CD8-positive, alpha-beta memory T cell (primary cell): ENCODE measurements at places on chromosomes 2 and 18. TPM values are rescaled to one million over a fixed set of nuclear protein-coding genes. Genes with fewer than 3 reads are reported as not detected.

Gene FN1
- total RNA-seq: 0.31 TPM

DNA sequence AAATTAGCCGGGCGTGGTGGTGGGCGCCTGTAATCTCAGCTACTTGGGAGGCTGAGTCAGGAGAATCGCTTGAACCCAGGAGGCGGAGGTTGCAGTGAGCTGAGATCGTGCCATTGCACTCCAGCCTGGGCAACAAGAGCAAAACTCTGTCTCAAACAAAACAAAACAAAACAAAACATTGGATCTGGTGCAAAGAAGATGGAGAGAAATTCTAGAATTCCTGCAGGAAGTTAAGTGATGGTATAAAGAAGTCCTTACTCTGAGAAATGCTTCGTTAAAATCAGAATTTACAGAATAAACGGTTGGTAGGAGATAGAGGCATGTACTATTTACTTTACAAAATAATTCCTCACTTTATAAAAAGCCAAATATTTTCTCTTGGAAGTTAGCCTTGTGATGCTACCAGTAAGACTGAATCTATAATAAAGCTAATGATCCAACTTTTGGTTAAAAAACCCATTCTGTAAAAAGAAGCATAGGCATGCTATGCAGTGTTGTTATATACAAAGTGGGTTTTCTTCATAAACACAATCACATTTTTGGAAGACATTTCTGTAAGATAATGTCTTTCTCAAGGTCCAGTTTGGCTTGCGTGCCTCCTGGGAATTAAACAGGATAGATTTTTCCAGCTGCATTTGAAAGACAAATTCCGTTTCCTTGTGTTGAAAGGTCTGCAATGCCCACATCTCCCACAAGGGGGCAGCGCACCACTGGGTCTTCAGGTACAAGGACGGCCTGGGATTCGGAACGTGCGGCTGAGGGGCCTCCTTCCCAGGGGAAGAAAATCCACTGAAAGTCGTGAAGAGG lies 35.6 kb upstream of the PNO1 start:
- H3K27ac ChIP-seq: no peak overlapping the region
- H3K27me3 ChIP-seq: no peaks in the 10 kb centered on the region

GRCh38 chr2:159044804-159045286 lies 76.4 kb downstream of the TANC1 start:
- H3K4me3 ChIP-seq: no peak overlapping the region
- no peaks in the 10 kb centered on the region for H3K4me1 ChIP-seq
- no peak overlapping the region for H3K27ac ChIP-seq

GRCh38 chr2:197994751-197995150 lies 190.4 kb downstream of the PLCL1 start:
- H3K36me3 ChIP-seq: no peaks in the 10 kb centered on the region
- H3K27ac ChIP-seq: no peak overlapping the region
- peaks cover 22% of the 10 kb centered on the region for H3K4me1 ChIP-seq
- H3K4me3 ChIP-seq: no peak overlapping the region
- DNase-seq: no peak

DNA sequence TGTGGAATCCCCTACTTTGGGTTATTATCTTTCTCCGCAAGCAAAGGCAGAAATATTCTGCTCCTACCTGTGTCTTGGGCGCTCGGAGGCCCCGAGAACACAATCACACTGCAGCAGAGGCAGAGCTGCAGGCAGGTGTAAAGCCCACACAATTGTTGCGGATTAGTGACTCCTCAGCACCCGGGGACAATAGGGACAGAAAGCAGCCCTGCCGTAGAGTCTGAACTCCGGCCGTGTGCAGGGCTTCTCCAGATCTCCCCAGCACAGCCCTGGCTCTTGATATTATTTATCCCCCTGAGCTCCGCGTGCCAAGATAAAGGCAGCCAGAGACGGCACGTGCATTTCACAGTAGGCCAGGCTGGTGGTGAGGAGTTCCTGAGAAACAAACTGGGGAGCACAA lies 229.2 kb downstream of the EN1 start:
- H3K4me3 ChIP-seq: no peak overlapping the region
- H3K36me3 ChIP-seq: no peaks in the 10 kb centered on the region
- H3K4me1 ChIP-seq: no peaks in the 10 kb centered on the region
- H3K27me3 ChIP-seq: no peaks in the 10 kb centered on the region
- DNase-seq: no peak

DNA sequence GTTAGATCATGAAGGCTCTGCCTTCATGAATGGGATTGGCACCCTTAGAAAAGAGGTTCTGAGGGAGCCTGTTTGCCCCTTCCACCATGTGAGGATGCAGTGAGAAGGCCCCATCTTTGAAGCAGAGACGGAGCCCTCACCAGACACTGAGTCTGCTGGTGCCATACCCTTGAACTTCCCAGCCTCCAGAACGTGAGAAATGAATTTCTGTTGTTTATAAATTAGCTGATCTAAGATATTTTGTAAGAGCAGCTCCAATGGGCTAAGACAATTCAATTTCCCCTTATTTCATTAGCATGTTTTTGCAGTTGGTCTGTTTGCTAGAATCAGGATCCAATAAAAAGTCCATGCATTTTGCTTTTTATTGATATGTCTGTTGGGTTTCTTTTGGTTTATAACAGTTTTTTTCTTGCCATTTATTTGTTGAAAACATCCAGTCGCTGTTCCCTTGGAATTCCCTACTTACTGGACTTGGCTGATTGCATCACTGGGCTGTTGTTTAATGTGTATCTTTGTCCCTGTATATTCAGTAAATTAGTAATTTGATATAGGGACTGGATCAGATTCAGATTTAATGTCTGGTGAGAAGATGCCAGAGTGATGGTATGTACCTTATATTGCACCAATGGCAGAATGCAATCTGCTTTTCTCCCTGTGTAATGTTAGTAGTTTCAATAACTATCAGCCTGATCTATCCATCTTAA lies 24.0 kb upstream of the GREB1 start:
- H3K27me3 ChIP-seq: no peaks in the 10 kb centered on the region
- H3K4me1 ChIP-seq: no peaks in the 10 kb centered on the region
- no peak overlapping the region for H3K4me3 ChIP-seq
- H3K27ac ChIP-seq: no peak overlapping the region
- no peaks in the 10 kb centered on the region for H3K36me3 ChIP-seq

- no peaks in the 10 kb centered on the region for H3K27me3 ChIP-seq
- no peaks in the 10 kb centered on the region for H3K4me1 ChIP-seq
- no peak overlapping the region for H3K27ac ChIP-seq
- H3K4me3 ChIP-seq: no peak overlapping the region
Observed at GRCh38 chr18:57461652-57462269, 26.6 kb downstream of the ONECUT2 start.

GRCh38 chr2:33222309-33222708 lies 254.1 kb upstream of the RASGRP3 start:
- no peaks in the 10 kb centered on the region for H3K4me1 ChIP-seq
- no peaks in the 10 kb centered on the region for H3K27me3 ChIP-seq
- DNase-seq: no peak
- no peaks in the 10 kb centered on the region for H3K36me3 ChIP-seq
- no peak overlapping the region for H3K4me3 ChIP-seq

DNA sequence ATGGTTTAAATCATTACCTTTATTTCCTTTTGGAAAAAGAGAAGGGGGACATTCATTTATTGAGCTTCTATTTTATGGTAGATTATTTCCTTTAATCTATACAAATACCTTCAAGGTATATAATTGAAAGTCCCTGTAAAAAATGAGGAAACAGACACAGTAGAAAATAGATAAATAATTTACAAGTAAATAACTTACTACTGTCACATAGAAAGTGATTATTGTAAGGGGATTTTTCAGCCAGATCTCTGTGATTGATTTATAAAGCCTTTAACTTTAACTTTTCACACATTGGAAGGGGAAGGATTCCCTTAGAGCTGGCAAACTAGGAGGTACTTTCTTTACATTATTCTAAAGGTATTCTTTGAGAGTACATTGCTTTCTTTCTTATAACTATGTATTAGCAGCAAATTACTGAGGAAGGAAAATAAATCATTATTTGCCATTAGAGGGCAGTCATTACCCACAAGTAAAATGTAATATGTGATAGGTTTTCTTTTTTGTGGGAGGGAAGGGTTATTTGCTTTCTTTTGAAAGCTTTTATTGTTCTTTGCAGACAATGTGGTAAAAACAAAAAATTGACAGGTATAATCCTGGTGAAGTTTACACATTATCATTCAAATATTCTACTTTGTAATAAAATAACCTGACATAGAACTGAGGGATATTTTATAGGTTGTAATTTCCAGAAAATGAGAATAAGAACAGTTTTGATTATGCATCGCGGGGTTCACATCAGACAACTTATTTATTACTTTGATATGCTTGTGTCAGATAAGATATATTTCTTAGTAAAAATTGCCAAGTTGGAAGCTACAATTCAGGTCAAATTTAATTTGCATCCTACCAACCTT lies 24.8 kb upstream of the RPE start:
- no peak overlapping the region for H3K4me3 ChIP-seq
- H3K4me1 ChIP-seq: no peaks in the 10 kb centered on the region
- DNase-seq: no peak
- H3K36me3 ChIP-seq: no peaks in the 10 kb centered on the region
- H3K27me3 ChIP-seq: no peaks in the 10 kb centered on the region
- H3K27ac ChIP-seq: no peak overlapping the region

DNA sequence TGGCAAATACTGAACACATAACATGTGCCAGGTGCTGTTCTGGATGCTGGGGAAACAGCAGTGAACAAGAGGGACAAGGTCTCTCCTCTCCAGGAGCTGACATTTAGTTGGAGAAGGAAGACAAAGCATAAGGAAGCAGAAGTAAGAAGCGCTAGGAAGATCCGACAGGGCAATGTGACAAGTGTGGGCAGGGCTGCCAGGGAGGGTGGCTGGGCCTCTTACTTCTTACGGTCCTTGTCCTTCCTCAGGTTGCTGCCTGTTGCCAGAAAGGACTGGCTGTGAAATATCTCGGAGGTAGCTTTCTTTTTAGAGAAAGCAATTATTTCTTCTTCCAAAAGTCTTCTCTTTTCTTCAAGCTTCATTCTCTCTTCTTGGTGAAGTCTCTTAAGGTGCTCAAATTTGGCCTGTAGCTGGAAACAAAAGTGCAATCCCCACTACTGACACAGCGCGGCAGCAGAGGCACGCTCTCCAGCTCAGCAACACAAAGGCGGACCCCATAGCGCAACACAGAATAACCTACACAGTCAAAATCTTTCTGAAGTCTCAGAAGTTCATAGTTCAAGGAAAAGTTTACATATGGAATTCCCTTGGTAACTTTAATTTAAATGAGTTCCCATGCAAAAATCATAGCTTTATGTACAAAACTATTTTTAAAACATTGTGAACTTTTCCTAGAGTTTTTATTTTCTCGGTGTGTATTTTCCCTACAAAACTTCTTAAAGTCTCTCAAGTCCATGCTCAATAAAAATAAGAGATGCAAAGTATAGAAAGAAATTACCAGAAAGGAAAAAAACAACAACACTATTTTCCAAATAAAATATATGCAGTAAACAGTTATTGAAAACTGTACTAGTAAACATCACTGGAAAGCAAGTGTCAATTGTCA lies 67.7 kb downstream of the SEPTIN10 start:
- H3K4me3 ChIP-seq: no peak overlapping the region
- H3K27ac ChIP-seq: no peak overlapping the region
- no peaks in the 10 kb centered on the region for H3K36me3 ChIP-seq
- H3K27me3 ChIP-seq: peaks cover 3% of the 10 kb centered on the region

- H3K27ac ChIP-seq: no peak overlapping the region
- no peak overlapping the region for H3K4me3 ChIP-seq
- DNase-seq: no peak
- no peaks in the 10 kb centered on the region for H3K36me3 ChIP-seq
- no peaks in the 10 kb centered on the region for H3K27me3 ChIP-seq
Observed at GRCh38 chr2:99772591-99773331, 282.9 kb upstream of the REV1 start.

GRCh38 chr2:8400196-8400595 lies 281.7 kb upstream of the ID2 start:
- H3K27ac ChIP-seq: no peak overlapping the region
- no peak overlapping the region for H3K4me3 ChIP-seq
- H3K27me3 ChIP-seq: no peaks in the 10 kb centered on the region
- H3K4me1 ChIP-seq: no peaks in the 10 kb centered on the region

- peaks cover 20% of the 10 kb centered on the region for H3K36me3 ChIP-seq
- no peak for DNase-seq
- H3K27ac ChIP-seq: no peak overlapping the region
- H3K4me1 ChIP-seq: no peaks in the 10 kb centered on the region
- no peak overlapping the region for H3K4me3 ChIP-seq
Observed at GRCh38 chr2:219286436-219287115, 7.4 kb downstream of the DNAJB2 start.

DNA sequence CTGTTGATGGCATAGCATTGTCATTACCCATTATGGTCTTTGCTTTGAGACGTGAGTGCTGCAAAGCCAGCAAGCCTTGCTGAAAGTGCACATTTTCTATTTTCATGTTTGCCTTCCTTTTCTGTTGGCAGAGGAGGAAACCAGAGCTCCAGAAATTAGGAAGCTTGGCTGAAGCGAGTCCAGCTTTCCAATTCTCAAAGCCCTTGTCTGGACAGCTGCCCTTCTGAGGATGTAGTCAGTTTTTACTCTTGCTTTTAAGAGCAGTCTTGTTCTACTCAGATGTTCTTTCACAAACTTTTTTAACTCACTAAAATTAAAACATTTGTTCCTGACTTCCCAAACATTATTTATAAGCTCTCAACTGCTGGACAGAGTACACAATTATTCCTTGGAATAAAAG lies 93.8 kb downstream of the ICOS start:
- H3K4me3 ChIP-seq: no peak overlapping the region
- no peaks in the 10 kb centered on the region for H3K36me3 ChIP-seq
- no peak overlapping the region for H3K27ac ChIP-seq
- H3K4me1 ChIP-seq: no peaks in the 10 kb centered on the region

- no peaks in the 10 kb centered on the region for H3K27me3 ChIP-seq
- H3K4me1 ChIP-seq: no peaks in the 10 kb centered on the region
- no peak overlapping the region for H3K27ac ChIP-seq
- DNase-seq: no peak
Observed at GRCh38 chr2:190794377-190794776, 86.2 kb upstream of the GLS start.

DNA sequence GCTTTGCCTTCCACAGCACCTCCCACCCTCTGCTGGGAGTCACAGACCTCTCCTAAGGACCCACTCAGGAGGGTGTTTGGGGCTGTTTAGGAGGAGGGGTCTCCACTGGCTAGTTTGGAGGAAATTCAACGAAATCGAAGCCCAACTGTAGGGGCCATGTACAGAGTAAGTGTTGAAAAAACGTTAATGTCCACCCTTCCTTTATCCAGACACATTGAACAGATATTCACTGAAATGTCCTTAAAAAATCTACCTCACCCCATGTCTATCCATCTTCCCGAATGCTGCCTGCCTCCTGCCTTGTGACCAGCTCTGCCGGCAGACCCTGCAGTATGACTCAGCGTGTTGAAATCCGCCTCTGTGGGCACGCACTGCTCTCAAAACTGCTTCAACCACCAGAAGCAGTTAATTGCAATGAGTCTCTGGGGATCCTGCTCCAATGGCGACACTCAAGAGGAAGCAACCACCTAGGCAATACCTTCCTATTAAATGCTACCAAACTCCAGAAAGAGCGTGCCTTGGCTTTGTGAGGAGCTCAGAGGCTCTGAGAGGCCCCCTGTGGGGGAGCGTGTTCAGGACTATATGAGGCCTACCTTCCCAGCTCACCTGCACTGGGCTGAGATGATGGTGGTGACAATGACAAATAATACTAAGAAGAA lies 61.4 kb upstream of the RTN4 start:
- DNase-seq: no peak
- H3K4me1 ChIP-seq: peaks cover 4% of the 10 kb centered on the region
- peak overlapping the region; percentile 68 for H3K27ac ChIP-seq
- no peaks in the 10 kb centered on the region for H3K27me3 ChIP-seq
- no peak overlapping the region for H3K4me3 ChIP-seq
- H3K36me3 ChIP-seq: no peaks in the 10 kb centered on the region

- no peaks in the 10 kb centered on the region for H3K36me3 ChIP-seq
- no peak overlapping the region for H3K27ac ChIP-seq
- no peak for DNase-seq
Observed at GRCh38 chr2:152421521-152422370, 86.8 kb downstream of the FMNL2 start.
